HTR-8/SVneo (cell line): ENCODE measurements at places on chromosomes 4 and X.

DNA sequence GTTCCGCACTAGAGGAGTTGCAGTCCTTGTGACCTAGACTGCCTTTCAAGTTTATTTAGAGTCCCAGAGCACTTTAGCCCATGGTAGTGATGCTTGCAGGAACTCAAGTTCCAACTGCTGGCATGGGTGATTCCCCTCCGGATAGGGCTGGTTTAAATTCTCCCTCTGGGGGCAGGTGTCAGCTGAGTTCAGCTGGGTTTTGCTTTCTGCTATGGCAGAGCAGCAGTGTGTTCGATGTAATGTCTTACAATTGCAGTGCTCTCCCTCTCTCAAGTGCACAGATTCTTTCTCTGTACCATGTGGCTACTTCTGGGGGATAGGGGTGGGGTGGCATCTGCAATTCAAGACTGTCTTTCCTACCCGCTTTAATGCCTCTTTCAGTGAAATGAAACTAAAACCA is 164.8 kb upstream of the ZIC3 start:
- no peak for DNase-seq

- peak; percentile 80 for DNase-seq
Observed at GRCh38 chr4:145735347-145735675, 55.4 kb downstream of the C4orf51 start.

- DNase-seq, result no peak
Observed at GRCh38 chr4:11232015-11232414, 196.7 kb downstream of the HS3ST1 start.

DNA sequence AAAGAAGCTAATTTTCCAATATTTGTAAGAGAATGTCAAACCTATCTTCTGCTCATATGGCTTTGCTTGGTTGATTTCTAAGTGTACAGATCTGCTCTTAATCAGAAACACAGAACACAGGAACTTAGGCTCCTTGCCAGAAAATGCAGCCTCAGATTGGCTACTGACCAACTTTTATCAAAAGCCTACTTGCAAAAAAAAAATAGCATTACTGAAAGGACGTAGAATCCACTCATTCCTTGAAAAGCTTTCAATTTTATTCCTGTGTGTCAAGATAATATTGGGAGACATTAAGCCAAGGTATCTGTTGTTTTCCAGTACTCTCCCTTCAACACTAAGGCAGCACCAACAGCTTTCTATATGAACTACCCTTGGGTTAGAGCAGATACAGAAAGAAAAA is 127.6 kb upstream of the INTU start:
- no peak for DNase-seq

GRCh38 chr4:92184566-92184965 is 119.2 kb upstream of the GRID2 start:
- no peak for DNase-seq

DNA sequence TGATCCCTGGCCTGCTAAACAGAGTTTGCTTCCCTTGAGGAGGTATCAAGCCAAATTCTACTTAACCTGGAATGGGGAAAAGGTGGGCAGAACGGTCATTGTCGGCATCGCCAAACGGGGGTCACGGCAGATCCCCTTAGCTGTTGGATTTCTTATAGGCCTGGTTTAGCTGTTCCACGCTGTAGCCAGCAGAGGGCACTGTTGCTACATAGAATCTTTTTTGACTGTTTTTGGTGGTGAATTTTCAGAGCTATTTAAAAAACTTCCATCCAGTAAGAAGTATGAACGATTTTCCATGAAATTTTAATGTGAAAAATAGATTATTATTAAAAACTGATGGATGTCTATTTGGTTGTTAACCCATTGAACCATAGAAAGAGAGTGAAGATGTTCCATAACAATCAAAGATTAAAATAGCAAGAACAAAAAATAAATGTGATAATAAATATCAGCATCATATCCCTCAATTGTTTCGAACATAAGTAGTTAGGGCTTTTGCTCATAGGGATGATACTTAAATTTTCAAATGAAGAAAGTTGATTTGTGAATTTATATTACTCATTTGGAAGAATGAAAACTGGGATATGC is 56.6 kb downstream of the LINC00632 start:
- DNase-seq, result no peak

DNA sequence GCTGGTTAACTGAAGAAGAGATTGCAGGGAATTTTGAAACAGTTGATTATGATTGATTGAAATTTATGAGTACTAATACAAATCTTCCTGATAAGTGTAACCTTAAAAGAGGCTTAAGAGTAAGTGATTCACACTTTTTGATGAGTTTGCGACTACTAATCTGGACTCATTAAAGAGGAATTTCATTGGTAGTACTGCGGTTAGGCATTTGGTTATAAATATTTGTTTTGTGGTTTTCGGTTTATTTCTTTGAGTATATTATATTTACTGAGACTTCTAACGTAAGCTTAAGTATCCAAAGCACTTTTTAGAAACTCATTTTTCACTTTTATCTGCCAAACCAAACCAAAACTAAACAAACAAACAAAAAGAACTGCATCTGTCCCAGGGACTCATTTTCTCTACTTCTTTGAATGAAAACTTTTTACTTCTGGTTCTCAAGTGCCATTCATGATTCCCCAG is 20.7 kb downstream of the SLIT2 start:
- no peak for DNase-seq

DNA sequence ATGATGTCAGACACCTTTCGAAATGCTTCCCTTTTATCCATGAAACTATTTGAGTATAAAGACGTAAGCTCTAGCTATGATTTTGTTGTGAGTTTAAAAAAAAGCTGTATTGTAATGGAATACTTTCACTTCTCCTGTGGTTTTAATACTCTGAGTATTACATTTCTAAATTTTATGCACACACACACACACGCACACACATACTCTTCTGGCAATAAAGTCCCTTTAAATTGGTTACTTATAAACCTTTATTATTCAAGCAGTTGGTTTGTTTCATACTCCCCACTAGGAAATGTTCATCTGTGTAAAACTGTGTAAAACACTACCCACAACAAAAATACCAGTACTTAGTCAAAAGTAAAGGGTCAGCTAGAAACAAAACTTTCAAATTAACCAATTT is 18.2 kb downstream of the VAMP7 start:
- DNase-seq, result no peak

GRCh38 chr4:125710766-125711165 is 396.0 kb downstream of the FAT4 start:
- no peak for DNase-seq

DNA sequence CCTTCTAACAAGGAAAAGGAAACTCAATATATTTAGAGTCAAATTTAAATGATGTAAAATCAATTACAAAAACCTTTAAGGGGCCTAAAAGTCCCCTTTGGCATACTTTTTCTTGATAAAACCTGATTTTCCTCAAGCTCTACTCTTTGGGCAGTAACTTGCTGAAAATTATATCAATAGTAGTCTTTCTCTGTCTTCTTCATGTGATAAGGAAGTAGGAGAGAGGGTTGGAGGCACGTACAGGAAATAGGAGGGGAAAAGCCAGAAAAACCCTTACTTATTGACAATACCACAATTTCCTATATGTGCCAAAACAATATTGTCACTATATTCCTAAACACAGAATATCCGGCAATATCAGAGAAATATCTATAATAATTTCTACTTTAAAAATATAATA is 9.6 kb downstream of the RHOH start:
- DNase-seq, result no peak

GRCh38 chr4:186587416-186588018 is 32.1 kb upstream of the MTNR1A start:
- peak; percentile 61 for DNase-seq

- DNase-seq, result no peak
Observed at GRCh38 chr4:185859111-185859510, 47.1 kb upstream of the SORBS2 start.

- no peak for DNase-seq
Observed at GRCh38 chr4:89021684-89022083, 35.3 kb downstream of the FAM13A start.

DNA sequence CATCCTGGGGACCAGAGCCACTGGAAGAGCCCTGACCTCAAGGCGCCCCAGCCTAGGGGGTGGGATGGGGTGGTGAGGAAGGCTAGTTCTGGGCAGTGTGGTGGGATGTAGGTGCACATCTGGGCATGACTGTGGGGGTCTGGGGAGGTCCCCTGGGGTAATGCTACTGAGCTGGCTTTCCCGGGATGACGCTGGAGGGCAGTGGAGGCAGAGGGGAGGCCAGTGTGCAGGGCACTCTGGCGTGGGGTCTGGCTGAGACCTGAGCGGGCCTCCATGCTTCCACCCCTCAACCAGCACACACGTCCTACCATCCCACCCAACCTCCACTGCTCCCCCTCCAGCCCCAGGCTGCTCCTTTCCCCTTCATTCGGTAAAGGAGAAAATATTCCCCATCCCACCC is 4.8 kb upstream of the SH3BP2 start:
- DNase-seq, result no peak

DNA sequence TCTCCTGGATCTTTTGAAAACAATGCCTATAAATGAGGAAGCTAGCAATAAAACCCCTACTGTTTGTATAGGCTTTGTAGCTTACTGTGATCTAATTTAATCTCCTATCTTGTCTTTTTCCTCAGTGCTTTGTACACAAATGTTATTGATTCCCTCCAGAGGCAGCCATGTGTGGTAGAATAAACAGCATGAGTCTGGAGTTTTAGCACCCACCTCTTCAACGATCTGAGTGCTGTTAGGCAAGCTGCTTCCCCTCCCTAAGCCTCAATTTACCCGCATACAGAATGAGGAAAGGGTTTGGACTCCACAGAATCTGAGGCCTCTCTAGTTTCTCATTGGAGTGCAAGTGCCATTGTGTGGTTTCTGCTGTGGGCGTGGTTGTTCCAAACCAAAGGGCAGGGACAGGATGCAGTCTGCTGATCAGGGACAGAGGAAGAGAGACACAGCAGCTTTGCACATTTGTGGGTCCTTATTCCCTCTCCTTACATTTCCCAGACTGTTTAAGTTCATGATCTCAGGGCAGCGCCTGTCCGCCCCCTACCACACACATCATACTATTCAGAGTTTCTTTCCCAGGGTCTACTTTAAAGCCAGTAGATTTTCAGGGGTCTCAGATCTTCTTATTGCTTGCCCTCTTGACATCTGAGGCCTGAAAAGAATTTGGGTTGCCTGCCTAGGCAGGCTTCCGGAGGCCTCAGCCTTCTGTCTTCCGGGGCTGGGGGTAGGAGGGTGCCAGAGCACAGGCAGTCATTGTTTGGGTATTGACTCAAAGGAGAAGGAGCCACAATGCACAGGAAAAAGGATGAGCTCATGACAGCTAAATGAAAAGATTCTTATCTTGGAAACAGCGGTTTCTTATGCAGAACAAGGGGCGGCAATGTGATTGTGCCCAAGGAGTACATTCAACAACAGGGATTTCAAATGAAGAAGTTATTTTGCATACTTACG is 114.9 kb upstream of the TEX13D start:
- DNase-seq, result no peak

- DNase-seq, result no peak
Observed at GRCh38 chrX:3094261-3094660, 53.0 kb downstream of the ARSF start.

DNA sequence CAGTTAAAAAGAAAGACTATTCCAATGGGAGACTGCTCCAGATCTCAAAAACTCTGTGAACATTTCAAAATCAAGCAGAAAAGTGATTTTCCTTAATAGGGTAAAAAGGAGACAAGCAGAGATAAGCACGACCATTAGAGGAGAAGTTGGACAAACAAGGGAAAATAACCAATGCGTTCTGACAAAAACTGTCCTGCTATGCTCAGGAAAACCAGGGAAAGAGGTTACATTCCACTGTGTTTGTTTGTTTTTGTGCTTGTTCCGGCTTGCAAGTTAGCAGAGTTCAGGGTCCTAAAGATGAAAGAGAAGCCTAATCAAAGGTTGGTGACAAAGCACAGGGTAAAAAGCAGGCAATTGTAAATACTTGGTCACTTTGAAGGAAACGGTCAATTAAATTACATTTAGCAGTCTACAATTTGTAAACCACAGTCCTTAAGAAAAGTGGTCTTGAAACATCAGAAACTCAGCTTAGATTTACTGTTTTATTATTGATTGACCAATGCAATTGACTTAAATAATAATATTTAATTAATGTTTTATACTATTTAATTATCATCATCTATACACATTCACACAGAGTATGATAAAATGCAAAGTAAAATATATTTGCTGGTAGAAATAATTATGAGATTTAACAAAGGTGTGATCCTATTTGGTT is 186.2 kb upstream of the CPXCR1 start:
- no peak for DNase-seq

DNA sequence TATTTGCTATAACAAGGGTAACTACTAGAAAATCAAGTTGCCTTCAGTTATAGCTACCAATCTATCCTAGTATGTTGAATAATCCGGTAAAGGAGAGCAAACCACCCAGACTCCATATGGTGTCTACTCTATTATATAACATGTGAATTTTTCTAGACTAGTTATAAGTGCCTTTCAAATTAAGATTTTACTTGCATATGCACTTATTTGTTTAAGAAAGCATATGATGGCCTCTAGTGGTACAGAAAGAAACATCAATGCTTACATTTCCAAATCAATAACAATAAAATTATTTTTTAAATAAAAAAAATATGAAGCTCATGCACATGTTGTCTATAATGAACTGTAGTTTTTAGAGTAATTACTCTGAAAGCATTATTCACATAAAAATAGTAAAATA is 1516.4 kb upstream of the PABPC4L start:
- no peak for DNase-seq

DNA sequence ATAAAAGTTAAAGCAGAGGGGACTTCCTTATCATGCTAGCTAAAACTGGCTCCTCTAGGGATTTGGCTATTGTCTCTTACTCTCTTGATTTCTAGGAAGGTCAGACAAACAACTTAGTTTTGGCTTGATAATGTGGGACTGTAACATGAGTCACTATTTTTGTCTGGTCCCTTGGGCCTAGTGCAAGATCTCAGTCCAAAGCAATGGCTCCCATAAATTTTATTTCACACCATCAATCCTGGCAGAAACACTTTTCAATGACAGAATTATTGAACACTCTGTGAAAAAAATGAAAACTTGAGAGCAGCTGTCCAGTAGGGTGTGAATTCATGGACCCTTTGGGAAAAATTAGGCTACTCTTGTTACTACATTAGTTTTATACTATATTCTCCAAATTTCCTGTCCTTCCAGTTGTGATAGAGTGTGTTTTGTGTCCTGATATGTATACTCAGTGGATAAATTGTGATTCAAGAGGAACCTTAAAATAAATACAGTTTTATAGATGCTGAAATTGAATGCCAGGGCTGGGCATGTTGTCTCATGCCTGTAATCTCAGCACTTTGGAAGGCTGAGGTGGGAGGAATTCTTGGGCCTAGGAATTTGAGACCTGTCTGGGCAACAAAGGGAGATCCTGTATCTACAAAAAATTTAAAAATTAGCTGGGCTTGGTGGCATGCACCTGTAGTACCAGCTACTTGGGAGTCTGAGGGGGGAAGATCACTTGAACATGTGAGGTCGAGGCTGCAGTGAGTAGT is 10.8 kb upstream of the SNCA start:
- no peak for DNase-seq
